ENCODE measurements at places on chromosomes 2 and 18.

DNA sequence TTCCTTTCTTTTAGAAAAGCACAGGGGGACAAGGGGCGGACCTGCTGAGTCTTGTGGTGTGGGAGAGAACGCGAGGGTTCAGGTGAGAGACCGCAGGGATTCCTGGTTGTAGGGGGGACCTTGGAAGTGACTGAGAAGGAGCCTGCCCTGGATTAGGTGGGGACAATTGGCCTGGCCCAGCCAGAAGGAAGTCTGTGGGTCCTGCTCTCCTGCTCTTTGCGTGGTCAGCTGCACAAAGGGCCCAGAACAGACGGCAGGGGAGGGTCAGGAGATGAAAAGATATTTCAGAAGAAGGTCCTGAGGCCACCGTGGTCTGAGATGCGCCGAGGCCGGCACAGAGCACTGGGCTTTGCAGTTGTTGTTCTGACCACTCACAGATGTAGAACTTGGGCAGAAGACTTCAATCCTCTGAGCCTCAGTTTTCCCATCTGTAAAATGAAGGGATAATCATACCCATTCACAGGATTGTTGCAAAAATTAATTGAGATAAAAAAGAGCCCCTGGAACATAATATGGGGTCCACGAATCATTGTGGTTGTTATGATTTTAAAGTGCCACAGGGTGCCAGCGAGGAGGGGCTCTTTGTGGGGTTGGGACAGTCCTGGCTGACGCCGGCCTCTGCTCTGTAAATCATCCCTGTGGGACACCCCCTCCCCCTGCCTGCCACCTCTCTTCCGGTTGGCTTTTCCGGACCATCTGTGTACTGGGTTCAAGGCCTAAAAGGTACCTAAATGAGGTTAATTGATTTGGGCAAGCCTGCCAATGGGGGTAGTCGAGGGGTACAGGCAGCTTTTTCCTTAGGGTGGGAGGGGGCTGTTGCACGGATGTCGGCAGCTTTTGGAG, 1.8 kb downstream of the LPIN1 start:
- DNase-seq, result no peak

- DNase-seq, result peak; percentile 62
These were observed 12.1 kb downstream of the CD226 start for GRCh38 chr18:69935319-69936190.

GRCh38 chr2:61704364-61704763, 149.5 kb downstream of the FAM161A start:
- DNase-seq, result no peak

DNA sequence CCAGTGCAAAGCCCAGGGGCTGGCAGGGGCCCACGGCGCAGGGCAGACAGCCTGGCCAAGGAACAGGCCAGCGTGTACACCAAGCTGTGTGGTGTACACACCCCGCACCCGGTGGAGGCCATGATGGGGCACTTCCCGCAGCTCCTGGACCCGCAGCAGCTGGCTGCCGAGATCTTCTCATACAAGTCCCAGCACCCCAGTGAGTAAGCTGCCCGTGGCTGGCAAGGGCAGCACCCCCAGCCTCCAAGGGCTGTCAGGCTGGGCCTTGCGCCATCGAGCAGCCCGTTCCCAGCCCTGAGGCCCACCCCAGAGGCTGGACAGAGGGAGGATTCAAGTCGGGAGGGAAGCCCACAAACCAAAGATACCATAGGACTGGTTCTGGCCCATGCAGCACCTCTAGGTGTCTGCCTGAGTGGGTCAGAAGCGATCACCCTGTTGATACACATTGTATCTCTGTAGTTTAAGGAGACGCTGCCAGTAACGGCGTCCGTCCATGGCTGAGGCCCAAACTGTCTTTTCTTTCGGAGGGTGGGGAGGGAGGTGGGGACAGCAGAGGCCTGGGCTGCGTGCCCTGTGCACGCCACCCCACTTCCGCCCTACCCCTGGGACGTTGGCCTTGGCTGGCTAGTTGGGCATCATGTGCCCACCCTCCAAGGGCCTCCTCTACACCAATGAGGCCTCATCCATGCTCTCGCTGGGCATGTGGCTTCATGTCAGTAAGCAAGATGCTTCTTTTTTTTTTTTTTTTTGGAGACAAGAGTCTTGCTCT, 16.8 kb upstream of the MTERF4 start:
- DNase-seq, result no peak

- DNase-seq, result no peak
These were observed 67.2 kb upstream of the SATB2 start for GRCh38 chr2:199524689-199525574.

All from activated CD4-positive, CD25-positive, alpha-beta regulatory T cell treated with anti-CD3 and anti-CD28 coated beads, Interleukin-2, amount 50 U/mL, for 72 hours (primary cell).